ENCODE measurements at places on chromosomes 4 and X. TPM values are rescaled to one million over a fixed set of nuclear protein-coding genes. Genes with fewer than 3 reads are reported as not detected.

DNA sequence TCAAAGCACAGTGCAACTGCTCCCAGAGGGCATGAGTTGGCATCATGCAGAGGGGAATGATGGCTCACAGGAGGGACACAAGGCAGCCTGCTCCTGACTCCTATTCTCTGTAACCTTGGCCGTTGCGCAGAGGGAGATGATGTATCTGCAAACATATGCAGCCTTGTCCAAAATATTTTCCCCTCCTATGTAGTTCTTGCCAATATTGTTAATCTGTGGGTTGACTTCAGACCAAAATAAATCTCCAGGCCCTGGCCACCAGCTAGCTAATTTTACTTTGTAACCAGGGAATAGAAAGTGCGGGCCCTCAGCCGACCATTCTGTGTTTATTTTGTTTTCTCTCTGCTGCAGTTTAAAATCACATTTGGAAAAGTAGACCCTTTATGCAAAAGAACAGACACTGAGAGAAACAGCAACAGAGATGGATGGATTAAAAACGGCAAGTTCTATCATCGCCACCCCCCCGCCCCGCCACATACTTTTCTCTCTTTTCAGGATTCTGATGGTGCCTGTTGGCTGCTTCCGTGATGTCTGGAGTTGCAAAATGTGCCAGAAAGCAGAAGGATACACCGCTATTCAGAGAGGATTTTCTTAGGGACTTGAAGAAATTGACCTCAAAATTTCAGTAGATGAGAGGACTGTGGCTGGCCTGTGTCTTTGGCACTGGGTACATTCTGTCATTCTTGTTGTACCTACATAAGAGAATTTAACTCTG, 185.3 kb upstream of the BCOR start:
- DNase-seq = no peak

ANOS1 gene
- 7.3 TPM for polyA plus RNA-seq

ASB9 gene
- 12.0 TPM for polyA plus RNA-seq

HPGD gene
- 71.6 TPM for polyA plus RNA-seq

SLC16A2 gene
- polyA plus RNA-seq = 29.5 TPM

ADGRG4 gene
- polyA plus RNA-seq = not detected
